ENCODE measurements at places on chromosomes 7 and 10. TPM values are rescaled to one million over a fixed set of nuclear protein-coding genes. Genes with fewer than 3 reads are reported as not detected.

The LRRC4 gene
- 0.34 TPM for total RNA-seq

The SHH gene
- total RNA-seq = not detected

The DLX5 gene
- 2.3 TPM for total RNA-seq

The ZNF488 gene
- total RNA-seq = 1.2 TPM

The AKR1D1 gene
- total RNA-seq = not detected

The EFCAB10 gene
- total RNA-seq = not detected

The BMPER gene
- 1.3 TPM for total RNA-seq

The NPTX2 gene
- total RNA-seq = 138 TPM

The TRIM50 gene
- not detected for total RNA-seq

The EMX2 gene
- not detected for total RNA-seq

The TMEM72 gene
- total RNA-seq = not detected

The WNT8B gene
- total RNA-seq = not detected

The GOLGA7B gene
- total RNA-seq = 0.03 TPM

The DCLRE1C gene
- total RNA-seq = 17.2 TPM

The ING3 gene
- 31.2 TPM for total RNA-seq

The ASB4 gene
- total RNA-seq = not detected

The PNLIPRP3 gene
- total RNA-seq = not detected

The ZP3 gene
- total RNA-seq = 3.7 TPM

The ICA1 gene
- not detected for total RNA-seq

The TRIP6 gene
- 88.0 TPM for total RNA-seq

The CALHM1 gene
- total RNA-seq = not detected

The CRHR2 gene
- total RNA-seq = not detected

The TMEM139 gene
- not detected for total RNA-seq

The MACROH2A2 gene
- 45.5 TPM for total RNA-seq

The TSPAN33 gene
- total RNA-seq = 0.82 TPM

The MEST gene
- total RNA-seq = 223 TPM

The MMRN2 gene
- not detected for total RNA-seq

The POLR1F gene
- 42.3 TPM for total RNA-seq

The PRLHR gene
- total RNA-seq = not detected

The FFAR4 gene
- total RNA-seq = not detected

The C10orf105 gene
- total RNA-seq = not detected

The SFRP5 gene
- total RNA-seq = not detected

The PROSER2 gene
- total RNA-seq = 3.0 TPM

The UBTD1 gene
- 15.8 TPM for total RNA-seq

The MOGAT3 gene
- total RNA-seq = not detected
